ENCODE measurements at places on chromosomes 11 and 22. TPM values are rescaled to one million over a fixed set of nuclear protein-coding genes. Genes with fewer than 3 reads are reported as not detected.

Gene BTG4
- not detected for total RNA-seq

Gene VWA5A
- total RNA-seq = 13.1 TPM

Gene TUB
- 2.3 TPM for total RNA-seq

Gene BRMS1
- 77.5 TPM for total RNA-seq

Gene FGF19
- total RNA-seq = not detected

Gene TMEM151A
- not detected for total RNA-seq

Gene ROBO3
- total RNA-seq = 20.5 TPM

Gene BIK
- 0.76 TPM for total RNA-seq

Gene FOXRED2
- total RNA-seq = 12.1 TPM

Gene SLC22A12
- total RNA-seq = not detected

Gene APOL4
- 0.57 TPM for total RNA-seq

Gene TMPRSS5
- 0.33 TPM for total RNA-seq

Gene GRIK4
- total RNA-seq = 0.33 TPM

Gene DMC1
- total RNA-seq = 0.96 TPM

Gene CALCA
- total RNA-seq = not detected

Gene LRRC56
- total RNA-seq = 1.3 TPM
